ENCODE measurements at places on chromosomes 11 and 22.

DNA sequence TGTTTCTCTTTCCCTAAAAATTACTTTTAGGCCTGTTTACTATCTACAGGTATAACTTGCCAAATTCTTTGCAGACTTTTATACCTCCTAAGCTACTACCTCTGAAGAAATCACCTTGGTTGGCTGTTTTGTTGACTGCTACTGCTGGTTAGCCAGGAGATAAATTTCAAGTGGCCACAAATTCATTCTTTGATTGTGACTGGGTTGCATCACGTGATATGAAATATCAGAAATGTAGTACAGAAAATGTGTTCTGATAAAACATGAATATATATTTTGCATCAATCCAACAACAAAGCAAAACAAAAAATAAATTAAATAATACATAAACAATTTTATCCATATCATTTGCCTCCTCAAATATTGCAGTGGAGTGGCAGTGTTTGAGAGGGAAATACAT, 291.1 kb downstream of the CNTN5 start:
- no peak for DNase-seq

DNA sequence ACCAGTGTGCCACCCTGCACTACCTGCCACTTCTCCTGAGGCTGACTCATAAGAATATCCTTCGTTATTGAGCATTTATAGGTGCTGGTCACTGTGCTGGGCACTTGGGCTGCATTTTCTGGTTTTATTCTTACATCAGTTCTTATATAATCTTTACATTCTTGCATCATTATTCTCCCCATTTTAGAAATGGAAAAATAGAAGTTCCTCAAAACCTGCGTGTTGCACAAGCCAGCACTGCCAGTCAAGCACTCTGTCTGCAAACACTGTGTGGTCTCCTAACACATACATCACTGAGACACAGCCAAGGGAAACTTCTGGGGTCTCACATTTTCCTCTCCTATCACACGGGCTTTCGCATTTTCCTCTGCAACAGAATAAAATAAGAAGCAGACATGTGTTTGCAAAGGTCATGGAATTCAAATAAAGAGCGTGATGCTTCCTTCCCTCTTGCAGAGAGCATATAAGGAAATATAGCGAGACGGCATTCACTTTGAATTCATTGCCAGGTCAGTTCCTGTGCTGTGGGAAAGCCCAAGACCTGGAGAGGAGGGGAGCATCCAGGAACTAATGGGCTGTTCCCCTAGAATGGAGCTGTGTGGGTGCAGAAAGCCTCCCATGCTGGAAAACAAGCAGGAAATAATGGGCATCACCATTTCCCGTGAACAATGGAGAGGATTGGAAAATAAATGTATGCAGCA, 73.9 kb upstream of the SEZ6L start:
- DNase-seq = no peak

- DNase-seq = no peak
Observed at GRCh38 chr11:64711956-64712362, 11.0 kb downstream of the NRXN2 start.

DNA sequence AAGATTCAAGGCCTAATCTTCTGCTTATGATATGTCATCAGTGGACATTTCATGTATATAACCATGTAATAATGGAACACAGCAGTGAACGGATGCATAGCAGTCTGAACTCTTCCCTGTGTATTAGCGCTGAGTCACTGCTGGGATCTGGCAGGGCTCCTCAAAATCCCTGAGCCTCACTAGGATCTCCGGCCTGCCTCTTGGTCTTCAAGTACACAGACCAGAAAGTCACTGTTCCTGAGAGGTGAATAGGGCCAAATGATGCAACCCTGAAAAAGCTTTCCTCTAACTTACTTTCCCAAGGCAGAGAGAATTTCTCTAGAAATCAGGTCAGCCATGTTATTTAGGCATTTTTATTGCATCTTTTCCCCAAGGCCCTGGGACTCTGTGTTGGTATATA, 35.0 kb downstream of the POU2AF1 start:
- DNase-seq = no peak

- DNase-seq = no peak
Observed at GRCh38 chr11:121510438-121510837, 57.7 kb upstream of the SORL1-AS1 start.

DNA sequence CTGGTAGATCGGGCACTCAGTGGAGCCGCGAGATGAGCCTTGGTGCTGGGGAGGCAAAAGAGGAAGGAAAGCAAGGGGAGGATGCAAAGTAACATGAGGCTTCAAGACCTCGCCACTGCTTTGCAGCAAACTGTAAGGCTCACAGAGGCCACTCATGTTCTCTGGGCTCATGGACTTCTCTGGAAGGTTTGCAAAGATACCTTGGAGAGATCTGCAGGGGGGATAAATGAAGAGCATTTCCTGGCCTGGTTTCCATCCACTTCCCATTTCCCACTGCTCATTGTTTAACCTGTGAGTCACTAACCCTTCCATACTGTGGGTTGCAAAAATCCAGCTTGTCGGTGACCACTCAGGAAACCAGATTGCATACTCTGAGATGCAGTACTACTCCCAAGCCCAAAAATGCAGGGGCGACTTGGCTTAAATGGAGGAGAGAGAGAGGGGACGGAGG, 38.5 kb downstream of the OSBP2 start:
- no peak for DNase-seq

- no peak for DNase-seq
Observed at GRCh38 chr11:64409707-64410403, 50.9 kb downstream of the RPS6KA4 start.

DNA sequence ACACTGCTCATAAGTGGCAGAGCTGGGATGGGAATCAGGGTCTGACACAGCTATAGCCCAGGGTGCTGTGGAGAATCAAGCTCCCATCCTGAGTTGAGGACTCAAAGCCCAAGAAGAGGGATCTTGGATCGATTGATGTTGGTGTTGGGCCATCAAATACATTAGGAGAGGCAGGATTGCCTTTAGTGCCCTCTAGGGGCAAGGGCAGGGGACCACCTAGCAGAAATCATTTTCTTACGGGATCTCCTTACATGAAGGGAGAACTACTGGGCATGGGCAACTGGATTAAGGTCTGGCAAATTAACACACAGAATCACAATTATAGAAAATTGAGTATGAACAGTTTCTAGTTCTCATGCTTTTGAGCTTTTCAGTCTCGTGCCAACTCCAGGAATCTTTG, 24.9 kb upstream of the EMSY start:
- no peak for DNase-seq

- DNase-seq = no peak
Observed at GRCh38 chr11:13924801-13925327, 37.7 kb upstream of the SPON1 start.

DNA sequence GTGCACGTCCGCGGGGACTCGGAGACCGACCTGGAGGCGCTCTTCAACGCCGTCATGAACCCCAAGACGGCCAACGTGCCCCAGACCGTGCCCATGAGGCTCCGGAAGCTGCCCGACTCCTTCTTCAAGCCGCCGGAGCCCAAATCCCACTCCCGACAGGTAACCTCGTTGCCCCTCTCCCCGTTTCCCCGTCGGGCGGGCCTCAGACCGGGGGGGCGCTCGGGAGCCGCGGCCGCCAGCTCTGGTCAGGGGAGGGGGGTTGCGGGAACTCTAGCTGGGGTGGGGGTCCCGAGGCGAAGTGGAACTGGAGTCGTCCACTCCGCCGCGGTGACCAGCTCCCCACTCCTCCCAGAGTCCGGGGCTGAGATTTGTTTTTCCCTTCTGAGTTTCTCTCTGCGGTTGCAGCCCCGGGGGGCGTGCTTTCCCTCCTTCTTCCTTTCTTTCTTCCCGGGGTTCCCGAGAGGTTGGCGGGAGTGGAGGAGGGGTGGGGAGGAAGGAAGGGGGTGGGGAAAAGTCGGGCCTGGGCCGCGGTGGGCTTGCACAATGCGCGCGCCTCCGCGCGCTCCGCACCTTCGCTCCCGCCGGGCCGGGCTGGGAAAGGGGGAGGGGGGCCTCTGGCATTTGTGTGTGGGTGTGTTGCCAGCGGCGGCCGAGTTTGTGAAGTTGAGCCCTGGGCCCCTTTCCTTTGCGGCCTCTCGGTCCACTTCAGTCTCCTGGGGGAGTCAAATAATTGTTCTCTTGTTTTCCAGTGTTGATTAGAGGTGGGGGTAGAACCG, 952 bp downstream of the YAP1 start:
- no peak for DNase-seq

DNA sequence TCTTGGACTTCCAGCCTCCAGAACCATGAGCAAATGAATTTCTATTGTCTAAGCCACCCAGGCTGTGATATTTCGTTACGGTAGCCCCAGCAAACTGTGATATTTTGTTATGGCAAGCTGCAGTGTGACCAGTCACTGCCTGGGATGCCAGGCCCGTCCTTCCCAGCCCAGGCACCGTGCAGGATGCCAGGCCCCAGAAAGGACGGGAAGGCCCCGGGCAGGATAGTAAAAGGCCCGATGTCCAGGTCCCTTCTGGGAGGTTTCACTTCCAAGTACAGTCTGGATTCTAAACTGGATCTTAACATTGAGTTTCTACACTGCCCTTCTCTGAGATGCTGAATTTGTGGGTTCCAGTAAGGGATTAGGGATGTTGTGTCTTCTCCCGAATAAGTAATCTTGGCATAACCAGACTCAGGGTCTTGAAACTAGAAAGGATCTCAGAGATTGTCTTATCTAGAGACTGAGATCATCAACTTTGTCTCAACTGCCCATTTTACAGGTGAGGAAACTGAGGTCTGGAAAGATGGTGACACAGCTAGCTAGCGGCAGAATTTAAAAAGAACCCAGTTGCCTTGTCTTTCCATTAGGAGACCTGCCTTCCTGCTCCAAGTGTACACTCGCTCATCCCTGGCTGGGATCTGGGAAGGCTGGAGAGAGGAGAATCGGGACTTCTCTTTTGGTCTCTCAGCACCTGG, 19.9 kb downstream of the RPUSD4 start:
- DNase-seq = no peak

DNA sequence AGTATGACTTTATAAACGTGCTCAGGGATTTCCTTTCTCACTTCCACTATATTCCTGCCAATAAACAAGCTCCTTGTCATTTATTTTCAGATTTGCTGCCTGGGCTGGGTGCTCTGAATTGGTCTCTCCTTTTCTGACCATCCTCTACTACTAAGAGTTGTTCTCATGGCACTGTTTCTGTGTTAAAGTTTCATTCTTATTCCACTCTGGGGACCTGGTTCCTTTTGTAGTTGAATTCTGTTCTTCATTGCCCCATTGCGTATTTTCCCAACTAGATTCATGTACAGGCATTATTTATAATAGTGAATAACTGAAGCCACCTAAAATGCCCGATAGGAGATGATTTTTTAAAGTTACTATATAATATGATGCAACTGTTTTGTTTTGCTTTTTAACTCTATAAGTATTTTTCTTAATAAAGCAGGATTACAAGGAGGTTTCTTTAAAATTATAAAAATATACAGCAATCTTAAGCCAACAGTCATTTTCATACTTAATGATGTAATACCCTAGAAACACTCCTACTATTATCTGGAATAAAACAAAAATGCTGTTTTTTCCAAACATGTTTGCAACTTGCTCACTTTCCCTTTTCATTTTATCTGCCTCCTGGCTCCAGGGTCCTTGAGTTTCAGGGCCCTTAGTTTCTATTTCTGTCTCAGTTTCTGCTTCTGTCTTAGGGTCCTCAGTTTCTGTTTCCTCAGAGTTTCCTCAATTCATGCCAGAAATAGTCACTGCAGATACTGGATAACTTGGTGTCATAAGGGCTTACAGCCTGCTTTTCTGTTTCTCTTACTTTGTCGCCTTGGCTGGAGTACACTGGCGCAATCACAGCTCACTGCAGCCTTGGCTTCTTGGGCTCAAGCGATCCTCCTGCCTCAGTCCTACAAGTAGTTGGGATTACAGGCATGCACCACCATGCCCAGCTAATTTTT, 9.8 kb upstream of the FUT4 start:
- no peak for DNase-seq

DNA sequence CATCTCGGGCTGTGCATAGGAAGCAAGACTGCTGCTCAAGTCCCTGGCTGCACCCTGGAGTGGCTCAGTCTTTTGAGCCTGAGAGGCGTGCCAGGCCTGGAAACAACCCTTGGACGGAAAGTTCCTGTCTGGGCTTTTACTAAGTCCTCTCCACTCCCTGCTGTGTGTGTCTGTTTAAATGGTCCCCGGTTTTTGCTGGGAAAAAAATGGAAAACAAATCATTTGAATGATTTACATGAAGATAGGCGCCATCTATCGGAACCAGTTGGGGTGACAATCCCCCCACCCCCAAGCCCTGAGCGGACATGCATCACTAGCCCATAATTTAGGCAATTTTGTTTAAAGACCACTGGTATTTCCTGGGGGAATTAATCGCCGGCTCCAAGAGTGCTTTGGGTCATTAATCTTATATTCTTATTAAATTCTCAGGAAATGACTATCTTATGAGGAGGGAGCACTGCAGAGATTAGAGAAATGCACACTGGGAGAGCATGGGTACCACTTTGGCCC, 2.7 kb upstream of the GAB2 start:
- no peak for DNase-seq

GRCh38 chr22:17785185-17786184, 11.2 kb upstream of the BID start:
- no peak for DNase-seq

GRCh38 chr11:66219846-66220565, 48.4 kb upstream of the RAB1B start:
- no peak for DNase-seq

- DNase-seq = no peak
Observed at GRCh38 chr11:35598254-35599125, 19.8 kb upstream of the FJX1 start.

GRCh38 chr11:11604370-11604990, 17.3 kb downstream of the GALNT18 start:
- DNase-seq = no peak

DNA sequence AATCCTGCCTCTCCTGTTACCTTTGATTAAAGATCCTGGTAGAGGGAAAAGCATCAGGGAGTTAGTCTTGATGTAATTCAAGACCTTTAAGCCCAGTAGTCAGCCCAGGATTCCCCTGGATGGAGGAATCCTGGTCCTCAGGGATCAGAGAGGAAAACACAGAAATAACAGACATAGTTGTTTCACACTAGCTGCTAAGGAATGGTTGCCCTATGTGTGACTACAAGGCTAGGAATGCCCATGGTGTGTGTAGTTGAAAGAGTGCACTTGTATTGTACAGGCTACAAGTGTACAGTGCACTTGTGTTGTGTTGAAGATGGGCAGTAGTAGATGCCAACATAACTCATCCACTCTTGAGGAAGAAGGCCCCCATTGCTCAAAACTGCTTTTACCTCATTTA, 226.8 kb downstream of the AASDHPPT start:
- DNase-seq = no peak

DNA sequence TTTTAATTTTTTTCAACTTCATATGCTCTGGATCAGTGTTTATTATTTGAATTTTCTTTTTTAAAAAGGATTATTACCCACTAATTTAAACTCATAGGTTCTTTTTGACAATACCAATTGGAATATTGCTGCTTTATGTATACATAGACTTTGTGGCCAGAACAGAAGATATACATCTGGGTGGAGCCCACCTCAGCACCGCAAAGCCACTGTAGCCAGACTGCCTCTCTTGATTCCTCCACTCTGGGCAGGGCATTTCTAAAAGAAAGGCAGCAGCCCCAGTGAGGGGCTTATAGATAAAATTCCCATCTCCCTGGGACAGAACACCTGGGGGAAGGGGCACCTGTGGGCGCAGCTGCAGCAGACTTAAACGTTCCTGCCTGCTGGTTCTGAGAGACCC, 10.6 kb upstream of the C11orf58 start:
- DNase-seq = no peak
